ENCODE measurements at places on chromosomes 12 and 14. TPM values are rescaled to one million over a fixed set of nuclear protein-coding genes. Genes with fewer than 3 reads are reported as not detected.

Gene ANAPC5
- 128 TPM for total RNA-seq

Gene RHEBL1
- total RNA-seq, result 2.3 TPM

Gene TPH2
- 0.23 TPM for total RNA-seq

Gene JAG2
- 1.2 TPM for total RNA-seq

GRCh38 chr12:118649765-118650585, 273.6 kb downstream of the SUDS3 start:
- DNase-seq, result no peak

- DNase-seq, result no peak
Measured at GRCh38 chr12:89176676-89177075, 175.6 kb downstream of the DUSP6 start.

- no peak for DNase-seq
Measured at GRCh38 chr12:41512497-41512896, 324.4 kb downstream of the PDZRN4 start.

DNA sequence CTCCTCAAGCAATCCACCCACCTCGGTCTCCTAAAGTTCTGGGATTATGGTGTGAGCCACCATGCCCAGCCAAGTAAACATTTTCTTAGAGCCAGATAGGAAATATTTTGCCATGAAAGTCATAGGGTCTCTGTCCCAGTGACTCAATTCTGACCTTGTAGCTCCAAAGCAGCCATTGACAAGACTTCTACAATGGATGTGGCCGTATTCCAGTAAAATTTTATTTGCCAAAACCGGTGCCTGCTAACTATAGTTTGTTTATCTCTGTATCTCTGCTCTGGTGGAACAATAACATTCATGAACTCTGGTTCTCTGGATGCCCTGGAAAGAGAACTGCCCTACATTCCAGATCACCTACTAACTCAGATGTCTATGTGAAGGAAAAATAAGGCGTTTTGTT, 54.6 kb upstream of the USP44 start:
- no peak for DNase-seq

- no peak for DNase-seq
Measured at GRCh38 chr12:66428261-66428660, 126.0 kb downstream of the HELB start.

- DNase-seq, result no peak
Measured at GRCh38 chr12:60106214-60106613, 510.4 kb downstream of the SLC16A7 start.

- DNase-seq, result no peak
Measured at GRCh38 chr12:27841392-27841882, 61.4 kb upstream of the MANSC4 start.

Gene FAM90A1
- 0.54 TPM for total RNA-seq

GRCh38 chr14:94770251-94770749, 387 bp upstream of the GSC start:
- DNase-seq, result no peak

- no peak for DNase-seq
Measured at GRCh38 chr14:99395909-99396530, 84.6 kb downstream of the SETD3 start.

Gene CLEC6A
- total RNA-seq, result not detected

Measured in T-cell (primary cell).